Activated effector memory CD4-positive, alpha-beta T cell treated with anti-CD3 and anti-CD28 coated beads, Interleukin-2, amount 50 U/mL, for 16 hours (primary cell): ENCODE measurements at places on chromosomes 7 and 10.
A peak's percentile ranks its signal among the peaks of the same experiment; 100 is the strongest.

DNA sequence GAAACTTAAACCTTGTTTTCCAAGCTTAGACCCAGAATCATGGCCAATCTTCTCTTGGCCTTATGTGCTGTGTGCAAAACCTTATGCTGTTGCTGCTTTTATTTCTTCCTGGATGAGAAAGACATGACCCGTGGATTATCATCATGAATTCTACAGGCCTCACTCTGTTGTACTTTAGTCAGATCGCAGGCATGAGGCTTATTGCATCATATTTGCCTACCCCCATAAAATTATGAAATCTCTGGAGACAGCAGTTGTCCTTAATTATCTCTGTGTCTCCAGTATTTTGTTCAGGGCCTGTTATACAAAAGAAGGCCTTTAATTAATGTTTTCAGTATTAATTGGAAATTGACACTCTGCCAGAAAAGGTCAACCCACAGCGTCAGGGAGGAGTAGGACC is 71.6 kb downstream of the PLCE1 start:
- DNase-seq: no peak

- no peak for DNase-seq
These were observed 72.1 kb downstream of the INHBA start for GRCh38 chr7:41630741-41631140.

DNA sequence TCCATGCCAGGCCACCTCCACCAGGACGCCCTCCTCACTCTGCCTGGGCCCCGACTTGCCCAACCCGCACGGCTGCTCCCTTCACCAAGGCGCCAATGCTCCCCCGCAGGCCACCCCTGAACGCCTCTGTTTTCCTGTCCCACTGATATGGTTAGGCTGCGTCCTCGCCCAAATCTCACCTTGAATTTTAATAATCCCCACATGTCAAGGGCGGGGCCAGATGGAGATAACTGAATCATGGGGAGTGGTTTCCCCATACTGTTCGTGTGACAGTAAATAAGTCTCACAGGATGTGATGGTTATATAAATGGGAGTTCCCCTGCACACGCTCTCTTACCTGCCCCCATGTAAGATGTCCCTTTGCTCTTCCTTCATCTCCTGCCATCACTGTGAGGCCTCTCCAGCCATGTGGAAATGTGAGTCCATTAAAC is 29.8 kb downstream of the RSU1 start:
- peak; percentile 89 for DNase-seq

- no peak for DNase-seq
These were observed 3.6 kb downstream of the CCDC71L start for GRCh38 chr7:106657085-106657991.

GRCh38 chr10:79268161-79268601 is 79.1 kb upstream of the PPIF start:
- DNase-seq: no peak

DNA sequence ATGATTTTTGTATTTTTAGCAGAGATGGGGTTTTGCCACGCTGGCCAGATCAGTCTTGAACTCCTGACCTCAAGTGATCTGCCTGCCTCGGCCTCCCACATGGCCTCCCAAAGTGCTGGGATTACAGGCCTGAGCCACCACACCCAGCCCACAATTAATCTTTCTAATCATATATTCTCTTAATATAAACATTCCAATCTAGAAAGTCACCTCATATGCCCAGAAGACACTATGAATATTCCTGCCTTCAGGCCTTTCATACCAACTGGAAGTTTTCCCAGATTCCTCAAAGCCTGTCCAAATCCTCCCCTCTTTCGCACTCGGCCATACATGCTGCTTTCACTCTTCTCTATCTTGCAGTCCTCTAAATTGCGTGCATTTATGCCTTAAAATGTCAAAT is 32.6 kb downstream of the PDZD8 start:
- DNase-seq: no peak

DNA sequence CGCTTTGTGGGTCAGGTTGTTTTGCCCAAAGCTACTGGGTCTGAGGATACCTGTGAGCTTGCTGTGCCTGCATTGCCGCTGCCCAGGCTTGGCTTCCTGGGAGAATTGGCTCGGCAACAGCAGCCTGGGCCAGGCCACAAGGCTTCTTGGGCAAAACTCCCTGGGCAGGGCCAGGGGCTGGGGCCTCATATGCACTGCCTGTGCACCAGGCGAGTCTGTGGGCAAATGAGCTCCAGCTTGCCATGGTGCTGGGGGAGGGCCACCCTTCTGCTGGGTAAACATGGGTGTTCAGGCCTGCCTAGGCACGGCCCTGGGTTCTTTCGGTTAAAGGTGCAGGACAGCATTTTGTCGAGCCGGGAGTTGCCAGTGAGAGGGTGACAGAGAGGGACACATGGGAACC is 19.4 kb downstream of the ZMIZ1 start:
- DNase-seq: no peak

GRCh38 chr7:108016841-108017775 is 14.1 kb upstream of the LAMB1 start:
- no peak for DNase-seq

GRCh38 chr7:147885869-147886268 is 704.7 kb upstream of the C7orf33 start:
- no peak for DNase-seq
